Activated naive CD4-positive, alpha-beta T cell treated with anti-CD3 and anti-CD28 coated beads, Interleukin-2, amount 50 U/mL, for 16 hours (primary cell): ENCODE measurements at places on chromosomes 12 and 14.
A peak's percentile ranks its signal among the peaks of the same experiment; 100 is the strongest.

DNA sequence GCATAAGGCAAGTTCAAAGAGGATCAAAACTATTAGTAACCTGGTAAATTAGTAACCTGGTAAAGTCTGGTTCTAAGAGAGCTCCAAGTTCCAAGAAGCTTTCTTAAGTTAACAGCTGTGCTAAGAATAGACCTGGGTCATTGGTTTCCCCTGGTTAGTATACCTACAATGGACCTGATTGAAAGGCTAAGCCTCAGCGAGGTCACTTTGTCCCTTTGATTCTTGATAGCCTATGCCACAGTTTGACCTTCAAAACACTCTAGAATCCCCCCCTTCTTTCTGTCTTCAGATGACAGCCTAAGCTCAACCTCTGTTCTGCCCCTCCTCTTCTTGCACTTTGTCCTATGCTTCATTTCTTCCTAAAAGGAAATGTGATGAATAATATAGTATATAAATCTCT is 53.0 kb downstream of the LLPH start:
- no peak for DNase-seq

DNA sequence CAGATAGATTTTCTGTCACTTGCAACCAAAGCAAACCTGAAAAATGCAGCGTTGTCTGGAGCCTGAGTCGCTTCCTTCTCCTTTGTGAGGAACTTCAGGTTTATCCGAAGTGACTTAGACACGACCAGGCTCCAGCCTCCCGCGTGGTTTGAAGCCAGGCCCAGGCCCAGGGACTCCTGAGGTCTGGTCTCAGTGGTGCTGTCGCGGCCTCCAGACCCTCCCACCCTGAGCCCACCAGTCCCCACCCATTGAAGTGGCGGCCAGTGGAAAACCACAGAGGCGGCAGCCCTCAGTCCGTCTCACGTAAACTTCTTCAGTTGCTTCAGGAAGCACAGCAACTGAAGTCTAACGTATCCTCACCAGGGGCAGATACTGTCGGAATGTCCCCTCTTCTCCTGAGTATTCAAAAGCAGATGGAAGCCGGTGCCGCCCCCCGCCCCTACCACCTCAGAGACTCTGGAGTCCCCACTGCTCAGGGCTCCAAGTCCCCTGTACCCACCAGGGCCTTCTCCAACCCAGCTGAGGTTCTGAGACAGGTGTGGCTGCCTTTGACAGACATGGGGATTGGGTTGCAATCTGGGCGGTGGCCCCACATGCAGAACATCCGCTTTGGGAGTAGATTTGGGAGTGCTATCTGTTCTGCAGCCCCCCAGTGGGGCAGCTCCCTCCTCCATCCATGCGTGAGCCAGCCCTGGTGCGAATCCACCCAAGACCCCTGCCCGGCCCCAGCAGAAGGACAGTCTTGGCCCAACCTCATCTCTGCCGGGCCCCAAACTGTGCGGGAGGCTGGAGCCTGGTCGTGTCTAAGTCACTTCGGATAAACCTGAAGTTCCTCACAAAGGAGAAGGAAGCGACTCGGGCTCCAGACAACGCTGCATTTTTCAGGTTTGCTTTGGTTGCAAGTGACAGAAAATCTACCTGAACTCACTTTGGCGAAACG is 26.6 kb upstream of the GALNT9 start:
- DNase-seq, result peak; percentile 8

DNA sequence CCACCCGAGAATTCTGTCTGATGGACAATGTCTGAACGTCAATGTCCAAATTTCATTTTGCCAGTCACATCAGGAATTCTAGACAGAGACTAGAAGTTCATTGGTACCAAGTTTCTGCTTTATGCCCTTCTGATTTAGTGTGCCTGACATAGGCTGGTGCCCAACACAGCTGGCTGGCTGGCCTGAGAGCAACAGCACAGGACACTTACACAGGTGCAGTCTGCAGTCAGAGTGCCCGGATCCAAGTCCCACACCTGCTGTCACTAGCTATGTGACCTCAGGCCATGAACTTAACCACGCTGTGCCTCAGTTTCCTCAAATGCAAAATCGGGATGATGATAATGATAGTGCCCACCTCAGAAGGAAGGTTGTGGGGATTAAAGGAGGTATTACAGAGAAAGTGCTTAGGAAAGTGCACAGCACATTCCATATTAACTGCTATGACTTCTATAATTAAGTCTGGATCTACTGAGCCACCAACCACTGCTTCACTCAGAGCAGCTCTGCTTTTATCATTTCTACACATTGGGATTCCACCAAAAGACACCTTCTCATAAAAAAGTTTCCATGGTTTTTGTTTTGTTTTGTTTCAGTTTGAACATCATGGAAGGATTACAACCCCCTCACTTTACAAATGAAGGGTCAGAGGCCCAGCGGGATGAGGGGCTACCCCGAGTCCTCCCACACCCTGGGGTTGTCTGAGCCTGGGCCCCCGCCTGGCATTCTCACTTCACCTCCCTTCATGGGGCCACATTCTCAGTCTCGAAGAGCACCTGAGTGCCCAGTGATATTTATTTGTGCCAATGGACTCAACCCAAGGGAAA is 168.8 kb upstream of the BCL2L14 start:
- peak; percentile 24 for DNase-seq

DNA sequence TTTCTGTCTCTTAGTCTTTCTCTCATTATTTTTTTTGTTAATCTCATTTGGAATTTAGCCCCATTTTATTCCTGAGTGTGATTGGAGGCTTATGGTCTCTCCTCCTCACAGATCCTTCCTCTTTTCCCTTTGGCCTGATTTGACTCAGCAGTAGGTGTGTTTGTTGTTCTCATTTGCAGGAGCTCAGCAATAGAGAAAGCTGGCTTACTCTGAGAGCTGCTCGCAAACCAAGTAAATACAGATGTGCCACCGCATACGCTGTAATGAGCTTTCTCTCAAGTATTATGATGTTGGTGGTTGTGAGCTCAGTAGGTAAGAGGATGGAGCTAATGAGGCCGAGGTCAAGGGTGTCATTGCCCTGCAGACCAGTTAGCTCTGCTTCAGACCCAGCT is 206.5 kb downstream of the ETV6 start:
- no peak for DNase-seq

- DNase-seq, result no peak
These were observed 668 bp downstream of the MRPS35 start for GRCh38 chr12:27711317-27711682.

GRCh38 chr12:94872007-94872653 is 131.4 kb downstream of the NDUFA12 start:
- DNase-seq, result no peak

DNA sequence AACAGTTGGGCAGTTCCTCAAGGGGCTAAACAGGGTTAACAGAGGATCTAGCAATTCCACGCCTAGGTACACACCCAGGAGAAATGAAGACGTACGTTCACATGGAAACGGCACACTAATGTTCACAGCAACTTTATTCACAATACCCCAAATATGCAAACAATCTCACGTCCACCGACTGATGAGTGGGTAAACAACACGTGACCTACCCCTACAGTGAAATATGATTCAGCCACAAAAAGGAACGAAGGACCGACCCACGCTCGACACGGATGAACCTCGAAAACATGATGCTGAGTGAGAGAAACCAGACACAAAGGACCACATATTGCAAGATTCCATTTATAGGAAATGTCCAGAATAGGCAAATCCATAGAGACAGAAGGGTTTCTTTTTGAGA is 112.7 kb downstream of the NCOR2 start:
- DNase-seq, result no peak

GRCh38 chr12:13114251-13115052 is 11.0 kb upstream of the GSG1 start:
- no peak for DNase-seq

DNA sequence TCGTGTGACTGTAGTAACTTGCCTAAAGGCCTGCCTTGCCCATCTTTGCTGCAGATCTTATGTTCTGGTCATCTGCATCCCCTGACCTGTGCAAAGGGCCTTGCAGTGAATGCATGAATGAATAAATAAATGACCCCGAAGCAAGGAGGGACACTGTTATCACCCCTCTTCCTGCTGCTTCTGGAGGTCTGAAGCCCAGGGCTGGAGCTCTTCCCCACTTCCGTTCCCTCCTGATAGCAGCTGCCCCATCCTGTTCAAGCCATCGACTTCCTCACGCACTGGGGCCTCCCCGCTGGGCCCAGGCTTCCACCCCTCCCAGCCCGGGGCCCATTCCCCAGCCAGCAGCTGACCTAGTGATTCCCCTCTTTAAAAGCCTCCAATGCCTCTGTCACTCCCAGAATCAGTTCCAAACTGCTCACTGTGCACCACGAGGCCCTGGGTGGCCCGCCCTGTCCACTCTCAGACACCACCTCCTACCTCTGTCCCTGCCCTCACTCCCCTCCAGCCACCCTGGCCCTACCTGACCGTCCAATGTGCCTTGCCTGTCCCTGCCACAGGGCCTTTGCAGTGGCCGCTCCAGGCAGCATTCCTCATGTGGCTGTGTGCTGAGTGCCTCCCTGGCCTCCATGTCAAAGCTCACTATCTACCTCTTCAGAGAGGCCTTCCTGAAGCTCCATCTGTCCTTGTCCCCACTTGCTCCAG is 78.6 kb downstream of the SCARB1 start:
- DNase-seq, result no peak

DNA sequence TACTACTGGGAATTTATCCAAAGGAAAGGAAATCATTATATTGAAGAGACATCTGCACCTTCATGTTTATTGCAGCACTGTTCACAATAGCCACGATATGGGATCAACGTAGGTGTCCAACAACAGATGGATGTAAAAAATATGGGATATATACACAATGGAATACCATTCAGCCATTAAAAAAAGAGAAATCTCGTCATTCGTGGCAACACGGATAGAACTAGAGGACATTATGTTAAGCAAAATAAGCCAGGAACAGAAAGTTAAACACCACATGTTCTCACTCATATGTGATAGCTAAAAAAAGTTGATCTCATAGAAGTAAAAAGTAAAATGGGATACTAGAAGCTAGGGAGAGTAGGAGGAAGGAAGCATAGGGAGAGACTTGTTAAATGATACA is 82.9 kb upstream of the CLMN start:
- DNase-seq, result no peak

GRCh38 chr12:91379051-91379775 is 196.6 kb upstream of the DCN start:
- no peak for DNase-seq

DNA sequence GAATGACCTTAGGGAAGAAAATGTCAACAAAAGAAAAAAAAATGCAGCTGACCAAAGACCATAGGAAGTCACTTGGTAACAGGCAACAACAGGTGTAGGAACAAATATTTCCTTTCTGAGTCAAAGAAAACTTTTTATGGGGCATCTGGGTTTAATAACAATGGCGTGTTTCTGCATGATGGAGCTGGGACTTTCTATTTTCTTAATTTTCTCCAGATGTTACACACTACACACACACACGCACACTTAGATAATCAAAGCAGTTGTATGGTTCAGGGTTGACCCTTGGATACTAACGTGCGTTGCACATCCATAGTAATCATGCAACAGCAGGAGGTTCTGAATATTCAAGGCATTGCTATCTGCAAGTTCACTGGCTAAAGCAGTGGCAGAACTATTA is 47.9 kb upstream of the NTF3 start:
- DNase-seq, result no peak

DNA sequence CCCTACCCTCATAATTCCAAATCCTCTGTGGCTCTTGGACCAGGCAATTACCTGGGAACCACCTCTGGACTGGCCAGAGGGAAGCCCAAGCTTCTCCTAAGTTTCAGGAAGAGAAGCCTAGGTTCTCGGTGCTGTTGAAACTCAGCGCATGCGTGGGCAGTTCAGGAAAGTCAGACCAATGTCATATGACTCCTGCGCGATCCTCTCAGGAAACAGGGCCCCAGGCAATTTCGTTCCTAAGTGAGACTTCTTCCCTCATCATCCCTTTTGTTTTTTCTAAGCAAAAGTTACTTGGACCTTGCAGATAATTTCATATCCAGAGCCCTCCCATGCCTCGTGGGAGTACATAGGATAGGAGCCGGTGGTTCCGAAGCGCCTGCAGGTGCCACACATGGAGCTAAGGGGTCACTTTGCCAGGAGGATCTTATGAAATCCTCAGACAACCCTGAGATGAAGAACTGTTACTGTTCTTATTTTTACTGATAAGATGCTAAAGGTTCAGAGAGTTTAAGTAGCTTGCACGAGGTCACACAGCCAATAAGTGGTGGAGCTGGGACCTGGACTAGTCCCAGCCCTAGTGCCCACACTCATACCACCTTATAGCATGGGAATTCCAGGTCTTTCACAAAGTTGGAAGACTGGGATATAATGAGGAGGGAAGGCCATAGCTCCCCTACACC is 168.2 kb downstream of the ZFP36L1 start:
- no peak for DNase-seq

DNA sequence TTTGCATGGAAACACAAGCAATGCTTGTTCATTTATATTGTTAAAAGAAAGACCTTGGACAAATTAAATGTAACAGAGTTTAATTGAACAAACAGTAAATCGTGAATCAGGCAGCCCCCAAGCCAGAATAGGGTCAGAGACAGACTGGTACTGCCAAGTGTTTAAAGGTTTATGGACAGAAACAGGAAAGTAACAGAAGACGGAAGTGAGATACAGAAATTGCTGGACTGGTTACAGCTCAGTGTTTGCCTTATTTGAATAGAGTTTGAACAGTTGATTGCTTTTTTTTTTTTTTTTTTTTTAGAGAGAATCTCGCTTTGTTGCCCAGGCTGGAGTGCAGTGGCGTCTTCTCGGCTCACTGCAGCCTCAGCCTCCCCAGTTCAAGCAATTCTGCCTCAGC is 50.3 kb downstream of the DAO start:
- no peak for DNase-seq

GRCh38 chr14:91963465-91963864 is 16.0 kb upstream of the FBLN5 start:
- no peak for DNase-seq

- no peak for DNase-seq
These were observed 6.4 kb upstream of the GAS2L3 start for GRCh38 chr12:100566887-100567637.

DNA sequence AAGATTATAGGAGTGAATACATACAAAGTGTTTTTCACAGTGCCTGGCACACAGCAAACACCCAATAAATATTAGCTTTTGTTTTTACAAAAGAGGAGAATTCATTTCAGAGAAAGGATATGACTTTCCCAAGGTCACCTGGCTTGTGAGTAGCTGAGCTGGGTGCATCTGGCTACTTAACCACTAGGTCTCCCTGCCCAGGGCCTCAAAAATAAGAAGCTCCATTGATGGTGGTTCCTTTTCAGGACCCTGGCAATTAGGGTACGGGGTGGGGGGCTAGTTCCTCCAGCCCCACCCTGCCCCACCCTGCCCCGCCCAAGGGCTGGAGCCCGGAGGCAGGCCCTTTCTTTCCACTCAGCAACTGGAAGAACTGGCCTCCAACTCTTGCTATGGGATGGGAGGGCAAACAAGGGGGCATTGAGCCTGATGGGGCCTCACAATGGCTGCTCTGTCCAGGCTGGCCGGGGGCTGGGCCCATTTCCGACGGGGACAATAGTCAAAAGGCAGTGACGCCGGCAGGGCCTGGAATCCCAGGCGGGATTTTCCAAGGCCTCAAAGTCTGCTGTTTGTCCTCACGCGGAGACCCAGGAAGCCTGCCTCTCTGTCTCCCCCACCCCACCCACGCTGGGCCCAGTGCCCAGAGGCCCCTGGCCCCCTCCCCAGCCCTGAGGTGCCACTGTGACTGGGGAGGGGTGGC is 8.2 kb upstream of the ATG101 start:
- DNase-seq, result no peak

- DNase-seq, result no peak
These were observed 104.1 kb downstream of the LGMN start for GRCh38 chr14:92644171-92644969.
